T-cell (primary cell): ENCODE measurements at places on chromosomes 4 and X. TPM values are rescaled to one million over a fixed set of nuclear protein-coding genes. Genes with fewer than 3 reads are reported as not detected.

DNA sequence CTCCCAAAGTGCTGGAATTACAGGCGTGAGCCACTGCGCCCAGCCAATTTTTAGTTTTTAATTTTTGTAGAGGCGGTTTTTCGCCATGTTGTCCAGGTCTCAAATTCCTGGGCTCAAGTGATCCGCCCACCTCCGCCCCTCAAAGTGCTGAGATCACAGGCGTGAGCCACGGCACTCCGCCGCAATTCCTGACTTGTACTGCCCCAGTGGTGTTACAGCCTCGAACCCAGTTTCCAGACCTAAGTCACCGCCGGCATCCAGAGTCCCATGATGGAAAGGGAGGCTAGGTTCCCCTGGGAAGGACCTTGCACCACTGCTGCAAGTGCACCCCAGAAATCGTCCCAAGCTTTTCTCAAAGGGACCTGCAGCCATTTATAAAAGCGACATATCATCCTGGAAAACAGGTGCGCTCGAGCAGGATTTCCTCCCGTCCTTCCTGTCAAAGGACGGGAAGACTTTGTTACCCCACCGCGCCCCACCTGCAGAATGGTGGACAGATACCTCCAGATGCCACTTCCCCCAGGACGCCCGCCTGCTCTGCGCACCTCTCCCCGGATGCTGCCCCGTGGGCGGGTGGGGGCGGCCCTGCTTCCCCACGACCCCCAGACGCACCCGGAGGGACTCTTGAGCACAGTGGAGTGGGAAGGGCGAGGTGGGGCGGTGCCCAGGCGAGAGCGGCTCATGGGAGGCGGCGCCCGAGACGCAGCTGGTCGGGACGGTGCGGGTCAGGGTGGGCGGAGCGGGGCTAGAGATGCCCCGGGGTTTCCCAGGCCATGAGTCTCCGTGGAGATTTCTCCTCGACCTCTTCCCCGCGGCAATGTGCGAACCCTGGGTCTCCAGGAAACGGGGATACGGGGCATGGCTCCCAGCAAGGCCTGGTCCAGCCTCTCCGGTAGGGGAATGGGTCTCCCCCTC, 947 bp upstream of the RPL10 start:
- no peak for DNase-seq

The IL21 gene
- total RNA-seq = 0.70 TPM

The GSX2 gene
- not detected for total RNA-seq

The PLP2 gene
- 207 TPM for total RNA-seq

- DNase-seq = no peak
Measured at GRCh38 chrX:78950009-78950835, 5.0 kb downstream of the P2RY10 start.

- DNase-seq = no peak
Measured at GRCh38 chrX:118211891-118212816, 95.5 kb upstream of the KLHL13 start.

DNA sequence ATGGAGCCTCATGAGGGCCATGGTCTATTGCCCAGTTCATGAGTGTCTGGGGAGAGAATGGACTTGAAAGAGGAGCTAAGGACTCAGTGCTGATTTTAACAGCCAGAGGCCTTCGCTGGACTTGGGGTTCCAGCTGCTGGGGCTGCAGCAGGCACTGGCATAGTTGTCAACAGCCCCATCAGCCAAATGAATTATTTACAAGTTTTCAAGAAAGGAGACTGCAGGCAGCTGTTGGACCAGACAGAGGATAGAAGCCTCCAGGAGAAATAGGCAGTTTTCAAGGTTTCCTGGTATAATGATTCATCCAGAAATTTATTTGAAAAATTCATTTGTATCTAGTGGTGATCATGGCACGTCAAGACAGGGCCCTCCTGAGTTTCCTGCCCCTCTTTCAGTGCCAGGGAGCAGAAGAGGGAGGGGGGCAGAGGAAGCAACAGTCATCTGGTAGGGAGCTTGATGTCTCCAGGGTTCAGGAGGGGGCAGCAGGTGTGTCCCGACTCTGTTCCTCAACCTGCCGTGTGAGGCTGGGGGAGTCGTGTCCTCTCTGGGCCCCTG, 63.1 kb upstream of the GPR78 start:
- DNase-seq = no peak

The RBM3 gene
- total RNA-seq = 216 TPM
